ENCODE measurements at places on chromosomes 4 and X.

- no peak for DNase-seq
These were observed 75.1 kb upstream of the NUDT10 start for GRCh38 chrX:51257490-51257889.

GRCh38 chrX:29422034-29422433, 793.3 kb upstream of the MAGEB2 start:
- DNase-seq: no peak

GRCh38 chrX:39050427-39050826, 249.2 kb downstream of the MID1IP1 start:
- DNase-seq: no peak

DNA sequence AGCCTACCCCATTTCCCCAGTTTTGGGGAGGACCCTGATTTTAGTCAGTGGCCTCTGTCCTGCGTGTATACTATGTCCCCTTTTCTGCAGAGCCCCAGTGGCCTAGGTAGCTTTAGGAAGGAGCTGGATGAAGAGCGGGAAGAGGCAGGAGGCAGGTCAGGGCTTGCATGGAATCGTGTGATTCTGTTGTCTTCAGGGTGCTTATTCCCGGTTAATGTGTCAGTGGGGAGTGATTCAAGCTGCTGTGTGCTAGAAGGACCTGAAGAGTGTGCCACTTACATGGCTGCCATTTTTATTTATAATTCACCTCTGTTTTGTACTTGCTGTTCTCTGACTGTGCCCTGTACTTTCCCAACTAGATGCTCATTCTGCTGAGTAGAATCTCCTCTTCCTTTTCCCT, 127.3 kb upstream of the AMOT start:
- DNase-seq: no peak

GRCh38 chr4:32196950-32197688, 1477.0 kb downstream of the PCDH7 start:
- DNase-seq: no peak

DNA sequence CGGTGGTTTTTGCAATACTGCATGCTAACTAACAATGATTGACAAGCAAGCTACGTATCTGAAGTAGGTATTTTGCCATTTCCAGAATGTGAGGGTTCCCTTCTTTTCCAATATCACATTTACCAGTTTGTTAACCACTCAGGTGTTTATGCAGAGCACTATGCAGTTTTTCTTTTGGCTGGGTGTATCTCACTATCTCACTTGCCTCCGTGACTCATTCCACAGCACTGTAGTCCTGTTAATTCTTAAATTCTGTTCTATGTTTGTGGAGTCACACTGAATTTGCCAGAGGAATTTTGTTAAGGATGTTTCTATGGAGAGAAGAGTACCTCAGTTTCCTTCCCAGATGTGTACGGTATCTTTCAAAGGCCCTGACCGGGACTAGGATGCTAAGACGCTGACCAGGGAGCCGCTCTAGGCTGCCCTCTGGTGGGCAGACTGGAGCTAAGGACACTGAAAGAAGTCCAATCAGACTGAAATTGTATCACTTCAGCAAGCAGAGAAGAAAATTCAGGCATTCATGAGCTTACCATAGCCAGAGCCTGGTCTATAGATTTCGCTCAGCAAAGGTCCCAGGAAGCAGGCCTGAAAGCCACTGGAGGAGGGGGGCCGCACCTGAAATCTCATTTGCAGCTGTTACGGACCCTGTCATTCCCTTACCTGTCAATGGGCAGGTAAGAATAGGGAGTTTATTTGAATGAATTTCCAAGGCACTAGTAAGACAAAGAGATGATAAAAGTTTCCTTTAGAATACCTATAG, 388.4 kb upstream of the SPOCK3 start:
- DNase-seq: peak; percentile 5

GRCh38 chr4:158826057-158826456, 57.2 kb downstream of the FNIP2 start:
- no peak for DNase-seq
